ENCODE measurements at places on chromosomes 4 and X.
A peak's percentile ranks its signal among the peaks of the same experiment; 100 is the strongest.

- no peak for DNase-seq
Observed at GRCh38 chrX:112068430-112068829, 14.1 kb downstream of the TRPC5 start.

DNA sequence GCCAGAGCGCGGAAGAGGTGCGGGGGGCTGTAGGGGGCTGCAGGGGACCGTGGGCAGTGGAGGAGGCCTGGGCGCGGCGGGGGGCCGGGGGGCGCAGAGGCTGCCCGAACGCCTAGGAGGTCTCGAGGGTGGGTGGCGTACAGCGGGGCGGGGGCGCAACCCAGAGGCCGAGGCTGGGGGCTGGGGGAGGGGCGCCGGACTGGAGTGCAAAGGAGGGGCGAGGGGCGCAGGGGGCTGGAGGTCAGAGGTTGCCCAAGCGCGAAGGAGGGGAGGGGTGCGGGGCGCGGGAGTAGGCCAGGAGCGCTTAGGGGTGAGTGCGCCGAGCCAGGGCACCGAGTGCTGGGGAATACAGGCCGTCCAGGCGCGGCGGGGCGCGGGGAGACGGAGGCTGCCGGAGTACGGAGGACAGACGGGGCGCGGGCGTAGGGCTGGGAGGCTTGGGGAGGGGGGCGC is 255 bp downstream of the GYG2 start:
- no peak for DNase-seq

DNA sequence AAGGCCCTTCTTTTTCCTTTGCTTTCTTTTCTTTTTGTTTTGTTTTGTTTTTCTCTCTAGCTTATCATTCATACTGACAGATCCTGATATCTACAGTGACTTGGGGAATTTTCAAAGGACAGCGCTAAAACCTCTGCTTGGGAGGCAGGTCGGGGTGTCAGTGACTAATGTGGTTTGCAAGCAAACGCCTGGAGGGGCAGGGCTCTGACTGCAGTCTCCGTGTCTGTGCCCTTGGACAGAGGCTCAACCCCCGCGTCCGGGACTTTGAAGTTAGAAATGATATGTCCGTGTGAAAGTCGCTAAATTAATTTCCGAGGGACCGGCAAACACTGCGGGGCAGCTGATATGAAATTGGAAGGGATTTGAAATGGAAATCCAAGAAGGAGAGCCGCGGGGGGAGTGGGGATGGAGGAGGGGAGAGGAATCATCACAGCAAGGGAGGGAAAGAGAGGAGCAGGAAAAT is 312.4 kb downstream of the DHRSX start:
- DNase-seq: no peak

DNA sequence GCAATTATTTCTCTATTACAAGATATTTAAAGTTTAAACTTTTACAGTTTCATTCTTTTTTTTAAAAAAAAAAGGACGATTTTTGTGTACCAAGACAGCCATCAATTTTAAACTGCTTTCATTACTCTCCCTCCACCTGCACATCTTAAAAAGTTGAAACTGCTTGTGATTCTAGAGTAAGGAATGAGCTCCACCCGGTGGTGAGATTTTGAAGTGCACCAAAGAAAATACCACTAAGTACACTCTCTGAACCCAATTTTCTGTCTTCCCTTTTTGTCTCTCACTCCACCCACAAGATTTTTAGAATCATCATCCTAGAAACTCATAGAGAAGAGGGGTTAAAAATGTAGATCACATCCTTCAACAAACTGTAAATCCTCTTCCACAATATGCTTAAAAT is 91.3 kb upstream of the WDR44 start:
- DNase-seq: peak; percentile 7

DNA sequence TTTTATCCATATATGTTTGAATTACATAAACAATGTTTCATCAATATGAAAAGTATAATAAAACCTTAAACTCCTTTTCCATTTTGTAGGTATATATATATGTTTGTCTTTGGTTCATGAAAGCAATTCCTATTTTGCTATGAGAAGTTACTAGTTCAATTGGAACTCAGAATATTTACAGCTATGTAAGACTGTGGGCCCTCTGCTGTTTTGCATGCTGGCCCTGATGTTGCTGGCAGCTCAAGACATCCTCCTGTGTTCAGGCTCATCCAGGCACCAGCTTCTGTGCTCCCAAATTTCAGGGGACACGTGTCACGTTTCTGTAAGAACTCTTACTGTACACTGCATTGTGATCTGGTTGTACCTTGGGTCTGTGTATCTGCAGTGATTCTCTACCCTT is 38.7 kb upstream of the OTUD4 start:
- no peak for DNase-seq

GRCh38 chr4:104848597-104849225 is 298.0 kb upstream of the TET2 start:
- no peak for DNase-seq

- no peak for DNase-seq
Observed at GRCh38 chrX:101260435-101260834, 30.7 kb downstream of the TAF7L start.

- DNase-seq: no peak
Observed at GRCh38 chr4:185915817-185916216, 103.8 kb upstream of the SORBS2 start.

DNA sequence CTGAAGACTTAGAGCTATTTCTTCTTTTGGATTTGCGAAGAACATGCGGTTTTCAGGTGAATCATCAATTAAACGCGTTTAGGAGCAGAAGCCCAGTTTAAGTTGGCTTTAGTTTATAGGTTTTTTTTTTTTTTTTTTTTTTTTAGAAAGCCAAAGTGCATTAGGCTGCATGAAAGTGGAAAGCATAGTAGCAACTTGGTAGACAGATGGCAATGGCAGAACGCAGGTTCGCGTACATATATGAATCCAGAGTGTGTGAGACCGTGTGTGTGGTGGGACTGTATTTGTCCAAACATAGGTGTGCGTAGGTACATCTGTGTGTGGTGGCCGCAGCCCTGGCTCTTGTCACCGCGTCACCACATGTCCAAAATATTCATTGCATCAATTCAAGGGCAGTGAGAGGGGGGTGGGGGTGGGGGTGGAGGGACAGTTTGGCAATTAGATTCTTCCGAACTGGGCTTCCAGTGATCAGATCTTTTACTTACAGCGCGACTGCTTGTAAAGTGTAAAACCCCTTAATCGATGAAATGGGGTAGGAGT is 901 bp downstream of the JADE1 start:
- peak; percentile 32 for DNase-seq

DNA sequence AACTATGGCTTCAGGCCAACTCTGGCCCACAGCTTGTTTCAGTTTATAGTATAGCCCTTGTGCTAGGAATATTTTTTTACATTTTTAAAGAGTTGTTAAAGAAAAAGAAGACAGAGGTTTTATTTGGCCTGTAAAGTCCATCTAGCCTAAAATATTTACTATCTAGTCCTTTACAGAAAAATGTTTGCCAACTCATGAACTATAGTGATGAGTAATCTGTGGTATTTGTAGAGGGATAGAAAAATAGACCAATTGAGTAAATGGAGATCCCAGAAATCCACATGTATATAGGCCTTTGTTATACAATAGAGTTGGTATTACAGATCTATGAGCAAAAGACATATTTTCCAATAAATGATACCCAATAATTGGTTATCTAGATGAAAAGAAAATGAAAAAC is 288.7 kb downstream of the PRDM5 start:
- DNase-seq: no peak

DNA sequence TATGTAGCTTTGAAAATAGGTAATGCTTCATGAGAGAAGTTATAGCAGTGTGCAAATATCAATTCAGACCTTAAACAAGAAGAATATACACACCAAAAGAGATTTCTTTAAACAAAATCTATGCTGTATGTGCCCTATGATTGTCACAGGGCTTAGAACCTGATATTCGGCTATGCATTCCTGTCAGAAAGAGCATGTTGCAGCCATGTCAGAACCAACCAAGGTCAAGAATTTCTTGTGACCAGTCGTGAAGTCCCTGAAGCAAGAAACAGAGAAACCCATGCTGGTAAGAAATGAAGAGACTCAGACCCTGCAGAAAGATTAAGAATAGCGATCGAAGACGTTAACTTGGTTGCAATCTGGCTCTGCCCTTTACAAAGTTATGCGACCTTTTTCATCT is 210.3 kb upstream of the SPIN4 start:
- DNase-seq: no peak
